ENCODE measurements at places on chromosomes 4 and X.

- no peak for DNase-seq
These were observed 6.0 kb upstream of the MAEA start for GRCh38 chr4:1283711-1284110.

DNA sequence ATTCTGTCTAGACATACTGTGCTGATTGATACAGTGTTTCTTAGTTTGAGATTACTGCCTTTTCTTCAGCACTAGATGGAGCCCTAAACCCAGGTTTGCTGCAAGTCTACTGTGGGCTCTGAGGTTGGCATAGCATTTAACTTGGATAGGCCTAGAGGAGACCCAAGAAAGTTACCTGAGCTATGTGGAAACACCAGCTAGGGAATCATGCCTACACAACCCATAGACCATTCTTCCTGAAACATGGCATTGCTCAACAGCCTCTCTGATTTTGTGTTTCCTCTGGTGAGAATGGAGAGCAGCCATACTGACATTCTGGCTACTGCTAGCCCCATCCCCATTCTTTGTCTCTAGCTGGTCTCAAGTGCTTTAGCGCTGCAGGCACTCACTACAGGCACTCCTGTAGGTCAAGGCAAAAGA is 287.7 kb upstream of the PCDH18 start:
- no peak for DNase-seq

GRCh38 chr4:116302990-116303735 is 782.2 kb downstream of the TRAM1L1 start:
- no peak for DNase-seq

DNA sequence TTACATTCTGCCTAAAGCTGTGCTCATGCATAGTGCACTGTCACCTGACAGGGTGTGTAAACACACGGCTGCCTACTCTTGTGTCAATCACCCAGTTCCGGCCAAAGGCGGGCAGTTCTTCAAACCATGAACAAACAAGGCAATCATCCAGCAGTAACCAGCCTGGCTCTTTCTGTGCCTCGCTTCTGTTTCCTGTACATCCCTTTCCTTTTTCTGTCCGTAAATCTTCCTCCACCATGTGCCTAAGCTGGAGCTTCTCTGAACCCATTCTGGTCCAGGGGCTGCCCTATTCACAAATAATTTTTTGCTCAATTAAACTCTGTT is 60.8 kb upstream of the CBR4 start:
- DNase-seq, result no peak

DNA sequence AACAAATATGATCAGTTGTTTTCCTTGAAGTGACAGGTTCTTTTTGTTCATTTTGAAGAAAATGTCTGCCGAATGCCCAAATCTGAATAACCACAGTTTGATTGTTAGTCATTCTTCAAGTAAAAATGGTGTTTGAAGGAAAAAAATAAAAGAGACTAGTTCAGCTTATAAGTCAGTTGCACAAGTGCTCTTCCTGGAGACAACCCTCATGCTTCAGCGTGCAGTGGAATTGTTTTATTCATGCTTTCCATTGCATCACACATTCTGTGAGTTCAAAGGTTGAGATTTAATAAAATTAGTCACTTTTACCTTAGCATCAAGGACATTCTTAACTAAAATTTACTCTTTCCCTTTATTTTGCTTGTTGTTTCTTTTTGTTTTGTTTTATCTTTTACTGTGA is 404.9 kb downstream of the ZNF674 start:
- DNase-seq, result no peak

DNA sequence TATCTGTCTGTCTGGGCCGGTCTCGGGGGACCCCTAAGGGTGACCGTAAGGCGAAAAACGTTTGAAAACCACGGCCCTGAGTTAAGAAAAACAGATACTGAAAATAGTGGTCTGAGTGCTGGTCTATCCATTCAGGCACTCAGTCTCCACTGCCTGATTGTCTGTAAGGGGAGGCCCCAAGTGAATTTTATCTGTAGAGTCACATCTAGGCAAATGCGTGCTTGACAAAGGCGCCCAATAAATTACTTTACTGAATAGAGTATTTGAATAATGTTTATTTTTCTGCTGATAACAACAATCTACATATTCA is 465 bp downstream of the HNRNPH2 start:
- no peak for DNase-seq

DNA sequence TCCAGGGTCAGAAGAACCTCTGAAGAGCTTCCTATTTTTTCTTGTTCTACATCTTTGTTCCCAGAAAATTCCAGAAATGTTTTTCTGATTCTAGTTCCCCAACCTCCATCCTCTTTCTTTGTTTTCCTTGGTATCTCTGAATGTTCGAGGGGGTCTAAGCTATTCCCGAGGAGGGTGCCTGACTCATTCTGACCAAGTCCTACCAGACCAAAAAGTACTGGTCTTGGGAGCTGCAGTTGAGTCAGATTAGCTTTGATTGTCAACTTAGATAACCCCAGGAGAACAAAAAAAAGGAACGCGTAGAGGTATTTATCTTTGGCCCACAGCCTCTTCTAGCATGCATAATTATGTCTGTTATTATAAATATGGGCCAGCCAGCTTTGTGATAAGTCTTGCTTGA is 12.1 kb upstream of the TENM3 start:
- no peak for DNase-seq
